ENCODE measurements at places on chromosomes 12 and 14. TPM values are rescaled to one million over a fixed set of nuclear protein-coding genes. Genes with fewer than 3 reads are reported as not detected.

The KRT82 gene
- total RNA-seq: not detected

The WSB2 gene
- total RNA-seq: 107 TPM

The B4GALNT1 gene
- total RNA-seq: 2.0 TPM

The A2ML1 gene
- not detected for total RNA-seq

The USP15 gene
- 107 TPM for total RNA-seq

The KRT75 gene
- total RNA-seq: not detected

The ART4 gene
- 3.1 TPM for total RNA-seq

The IL22 gene
- total RNA-seq: not detected

The NKX2-1 gene
- total RNA-seq: 251 TPM

The RNASE4 gene
- 17.9 TPM for total RNA-seq

The HPD gene
- 0.85 TPM for total RNA-seq

The SLCO1B1 gene
- total RNA-seq: not detected

DNA sequence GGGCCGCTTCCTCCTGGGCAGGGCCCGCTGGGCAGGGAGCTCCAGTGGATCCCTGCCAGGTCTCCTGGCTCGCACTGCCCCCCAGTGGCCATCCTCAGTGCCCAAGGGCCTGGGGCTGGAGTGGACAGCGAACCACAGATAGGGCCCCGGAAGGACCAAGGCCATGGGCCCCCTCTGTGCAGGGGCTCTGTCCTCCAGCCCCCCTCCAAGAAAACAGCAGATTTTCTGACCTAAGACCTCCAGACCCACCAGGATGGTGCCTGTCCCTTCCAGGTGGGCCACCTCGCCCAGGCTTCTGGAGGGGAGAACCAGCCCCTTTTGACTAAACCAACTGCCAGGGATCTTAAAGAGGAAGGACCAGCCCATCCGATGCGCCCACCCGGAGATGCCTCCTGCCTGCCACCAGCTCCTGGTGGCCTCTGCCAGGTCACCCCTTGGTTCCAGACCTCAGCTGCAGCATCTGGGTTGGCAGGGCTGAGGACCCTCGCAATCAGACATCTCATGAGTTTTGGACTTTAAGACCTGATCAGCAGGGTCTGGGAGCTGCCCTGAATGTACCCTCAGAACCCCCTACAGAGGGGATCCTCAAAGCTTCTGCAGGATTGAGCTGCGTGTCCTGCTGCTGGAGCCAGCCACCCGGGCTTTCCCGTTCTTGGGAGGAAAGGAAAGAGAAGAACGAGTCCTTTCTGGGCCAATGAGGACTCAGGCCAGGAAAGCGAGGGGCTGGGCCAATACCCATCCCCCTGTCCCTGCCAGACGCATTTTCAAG lies 325.8 kb upstream of the DIO3 start:
- H3K4me3 ChIP-seq: no peak overlapping the region
- peak; percentile 88 for DNase-seq
- no peak overlapping the region for H3K27ac ChIP-seq
- peaks cover 36% of the 10 kb centered on the region for H3K27me3 ChIP-seq

DNA sequence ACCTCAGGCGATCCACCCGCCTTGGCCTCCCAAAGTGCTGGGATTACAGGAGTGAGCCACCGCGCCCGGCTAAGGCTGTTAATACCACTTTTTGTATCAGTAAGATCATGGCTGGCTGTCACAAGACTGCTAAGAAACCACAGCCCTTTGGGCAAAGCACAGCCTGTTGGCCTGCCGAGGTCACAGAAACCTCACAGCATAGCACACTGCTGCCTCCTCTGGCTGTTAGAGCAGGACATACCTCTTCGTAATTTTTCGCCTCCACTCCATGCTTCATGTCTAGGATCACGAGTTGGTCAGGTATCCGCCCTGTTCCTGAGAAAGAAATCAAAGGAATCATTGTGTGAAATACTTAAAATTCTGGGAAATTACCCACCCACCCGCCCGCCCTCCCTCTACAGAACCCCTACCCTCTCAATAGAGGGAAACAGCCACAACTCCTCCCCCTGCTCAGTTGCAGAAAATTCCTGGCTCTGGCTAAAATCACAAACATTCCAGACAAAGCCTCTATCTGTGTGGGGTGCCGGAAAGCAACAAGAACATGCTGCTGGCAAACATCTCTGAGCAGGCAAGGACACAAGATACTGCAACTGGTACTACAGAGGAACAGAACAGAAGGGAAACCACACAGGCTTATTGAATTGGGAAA lies 20.7 kb upstream of the NEK9 start:
- H3K27me3 ChIP-seq: no peaks in the 10 kb centered on the region
- H3K4me1 ChIP-seq: peaks cover 12% of the 10 kb centered on the region
- no peak overlapping the region for H3K4me3 ChIP-seq
- H3K36me3 ChIP-seq: no peaks in the 10 kb centered on the region

- H3K36me3 ChIP-seq: no peaks in the 10 kb centered on the region
- H3K27ac ChIP-seq: no peak overlapping the region
- no peaks in the 10 kb centered on the region for H3K4me1 ChIP-seq
- no peaks in the 10 kb centered on the region for H3K27me3 ChIP-seq
These were observed 132.6 kb downstream of the NTS start for GRCh38 chr12:86006727-86007126.

GRCh38 chr12:70254225-70254624 lies 11.0 kb downstream of the CNOT2 start:
- no peak overlapping the region for H3K27ac ChIP-seq
- H3K36me3 ChIP-seq: no peaks in the 10 kb centered on the region
- H3K4me1 ChIP-seq: peaks cover 5% of the 10 kb centered on the region
- H3K27me3 ChIP-seq: no peaks in the 10 kb centered on the region
- H3K4me3 ChIP-seq: no peak overlapping the region

- no peaks in the 10 kb centered on the region for H3K4me1 ChIP-seq
- H3K36me3 ChIP-seq: no peaks in the 10 kb centered on the region
- H3K27me3 ChIP-seq: no peaks in the 10 kb centered on the region
These were observed 150.1 kb upstream of the FSCB start for GRCh38 chr14:44657203-44657602.

DNA sequence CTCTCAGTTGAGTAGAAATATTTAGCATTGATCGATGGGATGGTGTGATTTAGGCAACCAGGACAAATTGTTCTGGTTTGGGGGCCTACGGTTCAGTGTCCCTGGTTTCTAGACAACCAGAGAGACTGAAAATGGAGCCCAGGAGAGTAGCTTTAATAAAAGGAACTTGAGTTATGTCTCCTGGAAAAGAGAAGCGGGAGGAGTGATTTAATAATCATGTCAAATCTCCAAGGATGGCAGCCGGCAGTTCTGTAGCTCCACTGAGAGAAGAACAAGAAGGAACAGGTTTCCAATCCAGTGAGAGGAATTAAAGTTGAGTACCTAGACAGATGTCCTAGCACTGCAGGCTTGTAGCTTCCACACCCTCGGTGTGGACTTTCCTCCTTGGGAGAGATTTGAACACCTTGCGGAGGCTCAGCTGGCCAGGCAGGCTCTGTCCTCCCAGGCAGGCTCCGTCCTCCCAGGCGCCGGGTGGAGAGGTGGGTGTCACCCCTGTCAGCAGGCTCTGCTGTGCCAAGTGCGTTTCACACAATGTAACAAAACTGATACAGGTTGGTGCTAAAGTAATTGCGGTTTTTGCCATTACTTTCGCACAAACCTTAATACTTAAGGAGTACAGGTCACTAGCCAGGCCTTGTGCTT lies 45.9 kb downstream of the SLC6A12 start:
- H3K4me1 ChIP-seq: no peaks in the 10 kb centered on the region
- no peak overlapping the region for H3K4me3 ChIP-seq
- no peaks in the 10 kb centered on the region for H3K36me3 ChIP-seq
- peaks cover 40% of the 10 kb centered on the region for H3K27me3 ChIP-seq
- DNase-seq: no peak

DNA sequence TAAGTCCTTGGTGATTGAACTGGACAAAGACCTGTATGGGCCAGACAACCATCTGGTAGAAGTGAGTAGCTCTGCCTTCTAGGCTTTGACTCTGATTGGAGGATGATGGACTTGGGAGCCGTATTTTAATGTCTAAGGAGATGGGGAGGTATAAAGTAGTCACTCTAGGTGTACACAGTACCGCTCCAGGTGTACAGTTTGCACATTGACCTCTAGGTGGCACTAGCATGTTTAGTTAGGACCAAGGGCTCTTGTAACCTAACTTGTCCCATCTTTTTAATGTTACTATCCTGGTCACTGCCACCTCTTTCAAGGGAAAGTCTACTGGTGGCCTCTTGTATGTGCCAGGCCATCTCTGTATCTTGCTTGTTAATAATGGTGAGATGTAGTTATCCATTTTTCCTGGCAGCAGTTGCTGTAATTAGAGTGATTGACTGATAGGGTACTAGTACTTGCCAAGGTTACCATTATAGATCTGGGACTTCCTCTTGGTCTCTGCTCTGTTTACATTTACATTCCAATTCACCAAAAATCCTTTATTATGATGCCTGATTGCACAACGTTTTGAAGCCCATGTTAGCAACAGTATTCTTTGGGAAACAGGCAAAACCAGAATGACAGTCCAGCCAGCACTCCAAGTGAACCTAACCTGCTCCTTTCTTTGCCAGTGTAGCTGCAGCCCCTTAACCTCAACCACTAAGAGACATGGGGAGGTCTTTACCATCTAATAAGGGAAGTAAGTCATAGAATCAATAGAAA lies 3.6 kb downstream of the SMARCD1 start:
- peaks cover 8% of the 10 kb centered on the region for H3K36me3 ChIP-seq
- H3K27ac ChIP-seq: no peak overlapping the region
- H3K4me1 ChIP-seq: no peaks in the 10 kb centered on the region
- no peaks in the 10 kb centered on the region for H3K27me3 ChIP-seq
- DNase-seq: no peak
- no peak overlapping the region for H3K4me3 ChIP-seq

DNA sequence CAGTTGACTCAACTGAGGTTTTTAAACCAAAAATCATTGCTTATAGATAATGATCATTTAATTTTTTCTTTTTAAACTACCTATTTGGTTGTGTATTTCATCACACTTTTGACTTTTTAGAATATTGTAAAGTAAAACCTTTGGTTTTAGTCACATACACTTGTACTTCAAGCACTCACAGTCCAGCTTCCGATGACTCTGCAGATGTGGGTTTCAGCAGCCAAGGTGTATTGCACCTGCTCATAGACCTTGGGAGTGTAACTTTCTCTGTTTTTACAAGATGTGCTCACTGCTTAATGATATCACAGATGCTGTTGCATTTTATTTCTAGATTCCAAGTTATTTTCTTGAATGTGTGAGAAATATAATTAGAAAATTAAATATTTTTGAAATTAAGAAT lies 188.3 kb upstream of the SLC38A2 start:
- no peaks in the 10 kb centered on the region for H3K36me3 ChIP-seq
- H3K27ac ChIP-seq: no peak overlapping the region
- H3K27me3 ChIP-seq: no peaks in the 10 kb centered on the region
- no peak overlapping the region for H3K4me3 ChIP-seq
- DNase-seq: no peak
- H3K4me1 ChIP-seq: peaks cover 4% of the 10 kb centered on the region

DNA sequence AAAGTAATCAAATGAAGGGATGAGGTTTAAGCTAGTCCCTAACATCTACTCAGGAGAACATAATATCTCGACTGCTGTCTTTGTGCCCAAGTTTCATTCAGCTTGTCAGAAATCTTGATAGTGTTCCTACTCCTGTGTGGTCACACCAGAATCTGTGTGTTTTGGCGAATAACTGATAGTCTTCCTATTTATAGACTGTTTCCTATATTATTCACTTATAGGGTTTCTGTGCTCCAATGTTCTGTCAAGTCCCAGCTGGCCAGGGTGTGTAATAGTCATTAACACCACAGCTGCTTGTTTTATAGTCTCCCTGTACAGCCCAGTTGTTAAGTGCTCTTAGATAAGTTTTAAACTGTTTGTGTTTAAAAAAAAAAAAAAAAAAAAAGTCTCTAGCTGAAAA lies 45.9 kb downstream of the GPR135 start:
- no peaks in the 10 kb centered on the region for H3K4me1 ChIP-seq
- H3K27ac ChIP-seq: no peak overlapping the region
- H3K4me3 ChIP-seq: no peak overlapping the region
- DNase-seq: no peak
- H3K27me3 ChIP-seq: no peaks in the 10 kb centered on the region

GRCh38 chr14:72142328-72142727 lies 210.1 kb downstream of the RGS6 start:
- H3K4me1 ChIP-seq: no peaks in the 10 kb centered on the region
- H3K4me3 ChIP-seq: no peak overlapping the region
- H3K27ac ChIP-seq: no peak overlapping the region
- no peaks in the 10 kb centered on the region for H3K36me3 ChIP-seq
- no peaks in the 10 kb centered on the region for H3K27me3 ChIP-seq

DNA sequence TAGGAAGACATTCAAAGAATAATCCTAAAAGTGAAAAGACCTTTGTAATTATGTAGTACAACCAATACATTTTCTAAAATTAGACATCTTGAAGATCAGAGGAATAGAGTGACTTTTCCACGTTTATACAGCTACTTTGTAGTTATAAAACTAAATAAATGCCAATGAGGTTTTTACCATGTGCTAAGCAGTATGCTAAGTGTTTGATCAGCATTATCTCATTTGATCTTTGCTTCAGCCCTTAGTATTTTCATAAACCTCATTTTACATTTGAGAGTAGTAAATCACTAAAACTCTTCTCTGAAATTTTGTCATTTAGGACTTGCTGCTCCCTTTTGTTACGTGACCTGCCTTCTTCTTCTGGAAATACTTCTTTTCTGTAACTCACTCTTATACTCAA lies 13.6 kb downstream of the MBIP start:
- H3K4me1 ChIP-seq: no peaks in the 10 kb centered on the region
- no peaks in the 10 kb centered on the region for H3K27me3 ChIP-seq
- no peaks in the 10 kb centered on the region for H3K36me3 ChIP-seq
- H3K27ac ChIP-seq: no peak overlapping the region

- no peak overlapping the region for H3K27ac ChIP-seq
- H3K36me3 ChIP-seq: no peaks in the 10 kb centered on the region
- H3K27me3 ChIP-seq: no peaks in the 10 kb centered on the region
- DNase-seq: peak; percentile 47
- H3K4me3 ChIP-seq: no peak overlapping the region
These were observed 45.1 kb upstream of the KITLG start for GRCh38 chr12:88625356-88625755.

GRCh38 chr12:125185740-125186470 lies 120.7 kb downstream of the AACS start:
- peak; percentile 53 for DNase-seq
- peaks cover 90% of the 10 kb centered on the region for H3K27me3 ChIP-seq
- H3K4me1 ChIP-seq: peaks cover 15% of the 10 kb centered on the region
- no peaks in the 10 kb centered on the region for H3K36me3 ChIP-seq

GRCh38 chr12:132033627-132034026 lies 83.9 kb downstream of the EP400 start:
- H3K27ac ChIP-seq: no peak overlapping the region
- no peaks in the 10 kb centered on the region for H3K27me3 ChIP-seq
- H3K4me3 ChIP-seq: no peak overlapping the region
- DNase-seq: no peak
- no peaks in the 10 kb centered on the region for H3K36me3 ChIP-seq

DNA sequence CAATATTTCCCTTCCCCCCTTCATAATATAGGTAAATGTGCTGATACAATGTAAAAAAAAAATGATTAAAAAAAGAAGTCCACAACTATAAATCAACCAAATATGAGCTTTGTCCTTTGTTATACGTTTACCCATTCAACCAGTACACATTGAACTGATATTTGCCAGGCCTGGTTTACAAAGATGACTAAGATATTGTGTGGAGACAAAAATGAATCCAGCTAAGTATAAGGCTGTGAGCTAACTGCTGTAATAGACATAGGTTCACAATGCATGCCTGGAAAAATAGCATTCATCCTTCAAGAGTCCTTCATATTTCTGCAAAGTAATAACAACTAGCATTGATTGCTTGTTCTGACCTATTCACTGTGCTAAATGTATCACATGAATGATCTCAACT lies 6.9 kb downstream of the C12orf56 start:
- H3K36me3 ChIP-seq: no peaks in the 10 kb centered on the region
- DNase-seq: no peak
- no peaks in the 10 kb centered on the region for H3K4me1 ChIP-seq
- no peaks in the 10 kb centered on the region for H3K27me3 ChIP-seq

- no peak overlapping the region for H3K27ac ChIP-seq
- DNase-seq: no peak
- H3K4me3 ChIP-seq: no peak overlapping the region
These were observed 9.5 kb downstream of the GPR19 start for GRCh38 chr12:12686472-12686871.

All from left lung (tissue), 14 donors.